ENCODE measurements at places on chromosomes 7 and 10. TPM values are rescaled to one million over a fixed set of nuclear protein-coding genes. Genes with fewer than 3 reads are reported as not detected.

DKK1 gene
- 81.9 TPM for total RNA-seq

CADPS2 gene
- total RNA-seq: 44.3 TPM

ASB10 gene
- total RNA-seq: not detected

EPO gene
- not detected for total RNA-seq

Measured in vein endothelial cell (primary cell).